ENCODE measurements at places on chromosomes 3 and 15.

GRCh38 chr15:69478259-69478781, 25.7 kb downstream of the RPLP1 start:
- peak; percentile 31 for DNase-seq

DNA sequence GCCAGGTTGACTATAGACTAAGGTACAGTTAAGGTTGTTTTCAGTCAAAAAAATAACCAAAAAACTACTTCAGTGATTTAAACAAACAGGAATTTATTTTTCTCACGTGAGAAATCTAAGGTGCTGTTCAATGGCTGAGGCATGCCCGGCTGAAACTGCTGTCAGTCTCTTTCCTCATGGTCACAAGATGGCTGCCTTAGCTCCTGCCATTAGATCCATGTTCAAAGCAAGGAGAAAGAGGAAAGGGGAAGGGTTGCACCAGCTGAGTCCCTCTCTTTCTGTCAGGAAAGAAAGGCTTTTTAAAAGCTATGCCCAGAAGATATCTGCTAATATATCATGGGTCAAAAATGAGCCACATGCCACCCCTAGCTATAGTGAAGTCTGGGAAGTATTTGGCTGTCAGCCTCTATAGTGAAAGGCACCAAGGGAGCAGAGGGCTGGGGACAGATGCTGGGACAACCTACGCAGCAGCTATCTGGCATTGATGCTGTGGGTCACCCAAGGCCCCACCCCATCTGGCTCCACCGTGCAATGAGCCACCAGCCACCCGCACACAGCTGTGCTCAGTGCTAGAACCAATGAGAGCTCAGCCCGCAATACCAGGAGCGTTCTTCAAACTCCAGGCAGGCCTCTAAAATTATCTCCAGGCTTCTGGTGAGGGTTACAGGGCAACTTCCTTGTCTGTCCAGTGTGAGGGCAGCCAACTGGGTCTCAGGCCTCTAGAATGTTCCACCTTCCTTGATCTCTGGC, 64.7 kb upstream of the GATA2 start:
- DNase-seq: no peak

DNA sequence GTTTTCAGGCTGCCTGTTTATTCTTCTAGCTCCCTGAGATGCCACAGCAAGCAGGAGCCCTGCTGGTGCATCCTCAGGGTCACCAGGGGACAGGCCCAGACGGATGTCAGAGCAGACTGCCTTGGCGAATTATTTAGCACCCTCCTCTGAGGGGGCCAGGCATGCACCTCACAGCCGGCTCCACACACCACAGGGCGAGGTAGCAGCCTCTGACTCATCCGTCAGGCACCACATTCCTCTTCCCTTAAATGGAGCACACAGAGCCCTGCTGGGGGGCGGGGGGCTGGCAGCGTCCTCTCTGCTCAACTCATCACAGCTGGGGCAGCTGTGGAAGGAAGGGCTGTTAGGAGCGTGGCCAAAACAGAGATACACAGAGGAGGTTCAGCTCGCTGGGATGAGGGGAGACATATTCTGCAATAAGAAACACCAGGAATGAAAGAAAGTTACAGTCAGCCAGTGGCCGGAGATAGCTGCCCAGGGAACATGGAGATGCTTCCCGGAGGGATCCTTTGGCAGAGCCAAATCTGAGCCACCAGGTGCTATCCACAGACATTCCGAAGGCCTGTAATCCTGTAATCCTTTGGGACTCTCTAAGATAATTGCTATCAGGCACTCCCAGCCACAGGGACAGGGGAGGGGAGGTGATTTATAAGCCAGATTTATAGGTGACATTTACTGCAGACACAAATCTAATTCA, 13.9 kb upstream of the PRICKLE2 start:
- DNase-seq: no peak

GRCh38 chr15:42511007-42511391, 15.6 kb downstream of the SNAP23 start:
- no peak for DNase-seq

GRCh38 chr3:124469555-124469954, 260.7 kb upstream of the UMPS start:
- no peak for DNase-seq

DNA sequence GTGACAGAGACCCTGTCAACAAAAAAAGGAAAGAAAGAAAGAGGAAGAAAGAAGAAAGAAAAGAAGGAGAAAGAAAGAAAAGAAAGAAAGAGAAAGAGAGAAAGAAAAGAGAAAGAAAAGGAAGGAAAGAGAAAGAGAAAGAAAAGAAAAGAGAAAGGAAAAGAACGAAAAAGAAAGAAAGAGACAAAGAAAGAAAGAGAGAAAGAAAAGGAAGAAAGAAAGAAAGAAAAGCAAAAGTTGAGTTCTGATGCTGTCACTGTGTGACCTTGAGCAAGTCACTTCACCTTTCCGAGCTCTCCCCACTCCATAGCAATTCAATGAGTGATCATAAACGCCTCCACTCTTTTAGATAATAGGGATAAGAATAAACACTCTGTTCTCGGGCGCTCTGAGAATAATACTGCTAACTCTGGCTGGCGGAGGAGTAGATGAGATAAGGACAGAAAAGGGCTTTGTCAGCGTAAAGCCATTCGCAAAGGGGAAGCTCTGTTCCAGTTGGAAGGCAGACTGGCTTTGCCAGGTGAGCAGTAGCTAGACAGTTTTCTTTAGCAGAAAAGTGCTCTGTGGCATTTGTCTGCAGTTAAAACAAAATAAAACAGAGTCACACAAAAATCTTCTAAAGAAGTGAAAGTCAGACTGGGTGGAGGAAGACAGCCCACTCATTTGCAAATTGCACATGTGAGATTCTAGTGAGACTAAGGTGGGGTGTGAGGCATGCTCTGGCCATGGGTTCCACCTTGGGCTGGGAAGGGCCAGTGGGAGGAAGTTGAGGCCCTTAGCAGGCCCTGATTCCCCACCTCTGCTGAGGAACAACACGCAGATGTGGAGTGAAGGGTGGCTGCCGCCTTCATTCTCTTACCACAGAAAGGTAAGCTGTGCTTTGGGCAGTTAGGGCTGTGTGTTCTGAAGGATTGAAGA, 9.6 kb upstream of the FLNB start:
- no peak for DNase-seq

DNA sequence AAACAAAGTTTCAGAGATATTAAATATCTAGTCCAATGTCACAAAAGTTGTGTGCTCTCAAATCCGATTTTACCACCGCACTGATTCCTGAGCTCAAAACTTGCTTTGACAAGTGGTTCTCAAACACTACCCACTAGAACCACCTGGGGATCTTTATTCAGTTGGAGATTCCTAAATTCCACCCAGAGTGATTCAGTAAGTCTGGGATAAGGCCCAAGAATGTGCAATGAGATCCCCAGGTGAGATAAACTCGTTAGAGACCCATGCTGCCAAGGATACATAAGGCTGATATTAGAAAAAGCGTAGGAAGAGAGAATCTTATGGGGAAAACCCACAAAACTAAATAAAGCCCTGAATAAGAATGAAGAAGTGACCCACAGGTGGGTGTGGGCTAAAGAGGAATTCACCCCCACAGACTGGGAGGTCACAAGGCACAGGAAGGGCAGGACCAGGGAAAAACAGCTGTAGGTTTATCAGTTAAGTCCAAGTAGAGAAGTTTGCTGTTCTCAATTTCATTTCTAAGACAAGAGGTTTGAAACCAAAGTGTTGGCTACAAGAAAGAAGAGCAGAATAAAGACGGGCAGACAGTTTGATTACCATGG, 11.5 kb upstream of the RPS17 start:
- no peak for DNase-seq

DNA sequence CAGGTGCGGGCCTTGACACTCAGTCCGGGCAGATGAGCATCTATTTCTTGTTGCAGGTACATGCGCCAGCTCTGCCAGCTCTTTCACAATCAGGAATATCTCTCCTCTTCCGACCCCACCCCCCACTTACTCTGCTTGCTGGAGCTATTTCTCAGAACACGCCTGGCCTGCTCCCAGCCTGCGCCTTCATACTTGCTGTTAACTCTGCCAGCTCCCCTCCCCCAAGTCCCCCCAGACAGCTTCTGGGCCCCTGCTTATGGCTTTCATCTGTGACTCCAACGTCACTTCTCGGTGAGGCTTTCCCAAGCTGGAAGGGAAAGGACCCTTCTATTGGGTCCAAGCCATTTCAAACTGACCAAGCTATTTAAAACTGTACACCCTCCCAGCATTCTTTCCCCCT, 15.2 kb downstream of the MAGEF1 start:
- no peak for DNase-seq

GRCh38 chr3:122998856-122999255, 28.7 kb downstream of the SEMA5B start:
- DNase-seq: no peak

DNA sequence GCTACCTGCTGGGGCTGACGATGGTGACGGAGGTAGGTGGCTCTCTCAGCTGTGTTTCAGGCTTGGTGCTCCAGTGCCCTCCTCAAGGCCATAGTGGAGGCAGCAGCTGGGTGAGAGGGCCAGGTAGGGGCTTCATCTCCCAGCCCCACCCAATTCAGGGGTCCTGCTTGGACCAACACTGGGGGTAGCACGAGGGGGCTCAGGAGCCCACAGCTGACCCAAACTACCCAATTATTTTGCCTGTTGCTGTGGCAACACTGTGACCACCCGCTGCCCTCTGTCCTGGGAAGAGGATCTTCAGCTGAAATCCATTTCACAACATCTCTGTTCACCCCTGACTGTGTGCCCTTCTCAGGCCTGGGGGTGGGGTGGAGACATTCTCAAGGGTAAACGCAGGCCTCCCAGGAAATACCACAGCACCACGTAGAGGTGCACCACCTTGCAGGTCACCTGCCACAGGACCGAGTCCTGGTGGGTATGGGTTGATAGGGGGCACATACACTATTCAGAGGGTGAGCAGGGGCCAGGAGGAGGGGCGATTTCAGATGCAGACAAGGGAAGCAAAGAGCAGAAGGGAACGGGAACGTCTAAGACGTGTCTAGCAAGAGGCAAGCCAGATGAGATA, 62.7 kb downstream of the GRIP2 start:
- no peak for DNase-seq

DNA sequence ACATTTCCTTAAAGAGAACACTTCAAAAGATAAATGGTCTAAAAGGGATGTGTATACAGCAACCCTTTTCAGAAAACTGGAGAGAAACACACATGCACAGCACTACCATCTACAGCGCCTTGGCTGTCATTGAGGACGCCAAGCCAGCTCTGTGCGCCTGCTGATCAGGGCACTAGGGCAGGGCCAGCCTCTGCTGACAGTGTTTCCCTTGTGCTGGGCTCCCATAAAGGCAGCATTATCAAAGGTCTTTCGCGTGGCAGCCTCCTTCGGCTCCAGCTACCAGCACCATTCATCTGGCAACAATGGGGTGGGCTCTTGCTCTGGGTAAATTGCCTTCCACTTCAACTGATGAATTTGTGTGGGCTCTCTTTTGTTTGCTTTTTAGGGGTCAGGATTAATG, 53.4 kb downstream of the LDHAL6B start:
- DNase-seq: no peak

- DNase-seq: no peak
Observed at GRCh38 chr3:52406791-52407510, 38.0 kb downstream of the SEMA3G start.

GRCh38 chr3:139559541-139559940, 20.0 kb upstream of the RBP1 start:
- no peak for DNase-seq

- no peak for DNase-seq
Observed at GRCh38 chr3:108328821-108329486, 32.6 kb downstream of the HHLA2 start.

- no peak for DNase-seq
Observed at GRCh38 chr3:72085036-72085435, 300.1 kb upstream of the PROK2 start.

DNA sequence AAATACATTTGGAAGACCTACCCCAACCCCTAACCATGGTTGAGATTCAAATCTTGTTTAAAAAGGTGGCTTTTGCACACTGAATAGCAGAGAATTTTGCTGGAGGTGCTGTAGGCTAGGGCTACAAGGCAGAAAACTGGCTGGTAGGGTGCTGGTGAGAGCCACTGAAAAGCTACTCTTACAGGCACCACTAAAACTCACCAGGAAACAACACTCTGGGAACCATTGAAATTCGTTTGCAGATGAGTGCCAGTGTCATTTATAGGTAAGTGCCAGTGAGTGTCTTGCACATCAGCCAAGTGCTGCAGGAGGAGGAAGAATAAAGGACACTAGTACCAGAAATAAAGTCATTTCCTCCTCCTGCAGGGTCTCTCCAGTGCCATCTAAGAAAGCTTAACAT, 610.2 kb downstream of the ZNF385D start:
- no peak for DNase-seq

- DNase-seq: no peak
Observed at GRCh38 chr3:78689378-78689777, 1078.4 kb downstream of the ROBO1 start.

DNA sequence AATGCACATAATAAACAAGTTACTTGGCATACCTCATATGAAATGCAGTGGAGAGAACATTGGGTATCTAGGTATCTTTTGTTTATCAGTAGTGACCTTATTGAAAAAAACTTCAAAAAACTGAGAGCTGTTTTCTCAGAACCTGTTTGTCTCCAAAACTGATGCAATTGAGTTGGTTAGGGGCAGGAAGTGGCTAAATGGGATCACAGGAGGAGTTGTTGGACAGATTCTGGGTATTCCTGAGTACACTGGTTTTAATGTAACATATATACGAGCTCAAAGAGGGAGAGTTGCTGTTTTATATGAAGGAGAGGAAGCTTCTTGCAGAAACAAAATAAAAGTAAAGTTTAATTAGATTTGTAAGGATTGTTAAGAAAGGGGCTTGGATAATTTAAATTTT, 159.5 kb downstream of the C3orf70 start:
- DNase-seq: no peak

GRCh38 chr15:89616228-89616627, 39.0 kb downstream of the KIF7 start:
- no peak for DNase-seq

GRCh38 chr3:24318677-24319287, 175.9 kb downstream of the THRB start:
- DNase-seq: no peak

DNA sequence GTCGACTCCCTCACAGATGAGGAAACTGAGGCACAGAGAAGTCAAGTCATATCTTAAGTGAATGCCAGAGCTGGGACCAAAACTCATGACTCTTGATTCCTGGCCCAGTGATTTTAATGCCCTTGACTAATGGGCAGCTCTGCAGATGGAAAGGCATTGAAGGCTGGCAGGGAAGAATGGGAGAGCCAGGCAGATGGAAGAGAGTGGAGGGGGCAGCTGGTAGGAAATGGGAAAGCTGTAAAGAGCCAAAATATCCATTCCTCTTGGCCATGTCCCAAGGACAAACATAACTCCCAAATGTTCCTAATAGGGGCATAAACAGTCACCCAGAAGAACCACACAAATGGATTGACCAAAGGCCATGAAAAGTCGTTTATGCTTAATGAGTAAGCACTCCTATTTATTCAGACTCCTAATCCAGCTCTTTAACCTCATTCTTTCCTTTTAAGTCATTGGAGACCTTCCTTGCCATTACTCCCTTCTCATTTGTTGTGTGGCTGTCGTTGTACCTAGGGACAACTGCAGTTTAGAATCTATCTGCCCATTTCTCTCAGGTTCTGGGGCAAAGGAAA, 330.5 kb upstream of the ROPN1 start:
- DNase-seq: no peak

GRCh38 chr3:177446165-177446601, 248.9 kb upstream of the TBL1XR1 start:
- DNase-seq: no peak

GRCh38 chr15:74901612-74902063, 5.0 kb downstream of the FAM219B start:
- DNase-seq: peak; percentile 42

GRCh38 chr3:124161448-124161847, 169.5 kb upstream of the ROPN1 start:
- no peak for DNase-seq

Measured in activated T-helper 1 cell treated with Interleukin-2 at 50 U/mL for 16 hours (primary cell).